H9 (cell line): ENCODE measurements at places on chromosomes 5 and 9. TPM values are rescaled to one million over a fixed set of nuclear protein-coding genes. Genes with fewer than 3 reads are reported as not detected.
A peak's percentile ranks its signal among the peaks of the same experiment; 100 is the strongest.

GRCh38 chr9:110192531-110193261 lies 15.3 kb downstream of the C9orf152 start:
- DNase-seq: no peak

DNA sequence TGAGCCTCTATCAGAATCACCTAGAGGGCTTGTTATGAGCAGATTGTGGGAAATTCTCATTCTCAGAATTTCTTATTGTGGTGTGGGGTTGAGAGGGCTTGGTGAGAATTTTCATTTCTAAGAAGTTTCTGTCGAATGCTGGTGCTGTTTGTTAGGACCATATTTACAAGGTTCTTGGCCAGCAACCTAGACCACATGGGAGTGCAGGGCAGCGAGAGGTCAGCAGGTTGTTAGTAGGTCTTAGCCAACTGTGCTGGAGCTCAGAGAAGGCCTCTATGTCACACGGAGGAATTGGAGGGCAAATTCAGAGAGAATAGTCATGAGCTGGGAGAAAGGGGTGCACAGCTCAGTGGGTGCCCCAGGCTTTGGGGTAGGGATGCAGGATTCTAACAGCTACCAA lies 357.0 kb downstream of the LRRC70 start:
- no peak for DNase-seq

DNA sequence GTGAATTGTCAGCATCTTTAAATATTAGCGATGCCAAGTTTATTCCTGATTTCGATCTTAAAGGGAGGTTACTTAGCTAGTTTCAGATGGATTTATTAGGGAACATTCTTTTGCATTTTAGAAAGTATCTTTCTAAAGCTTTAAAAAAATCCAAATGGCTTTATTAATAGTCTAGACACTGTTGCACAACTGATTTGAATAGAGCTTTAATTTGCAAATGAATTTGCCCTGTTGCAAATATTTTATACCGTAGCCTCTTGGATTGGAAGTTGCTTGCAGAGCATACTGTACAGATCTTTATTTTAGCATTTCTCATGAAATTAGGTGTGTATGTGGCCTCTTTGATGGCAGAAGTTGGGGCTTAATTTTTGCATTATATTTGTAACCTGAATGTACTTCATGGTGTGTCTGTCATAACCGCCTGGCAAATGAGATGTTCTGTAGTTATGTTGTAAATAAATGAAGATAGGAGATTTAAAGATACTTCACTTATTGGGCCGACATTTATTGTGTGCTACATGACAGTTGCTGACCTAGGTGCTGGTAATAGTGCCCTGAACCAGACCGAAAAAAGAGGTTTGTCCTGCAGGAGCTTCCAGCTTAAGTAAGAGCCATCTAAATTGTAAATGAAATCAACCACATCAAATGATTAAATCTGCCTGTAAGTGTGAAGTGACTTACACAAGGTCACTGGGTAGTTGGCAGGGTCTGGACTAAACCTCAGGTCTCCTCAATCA lies 1.8 kb downstream of the TCERG1 start:
- DNase-seq: no peak

DNA sequence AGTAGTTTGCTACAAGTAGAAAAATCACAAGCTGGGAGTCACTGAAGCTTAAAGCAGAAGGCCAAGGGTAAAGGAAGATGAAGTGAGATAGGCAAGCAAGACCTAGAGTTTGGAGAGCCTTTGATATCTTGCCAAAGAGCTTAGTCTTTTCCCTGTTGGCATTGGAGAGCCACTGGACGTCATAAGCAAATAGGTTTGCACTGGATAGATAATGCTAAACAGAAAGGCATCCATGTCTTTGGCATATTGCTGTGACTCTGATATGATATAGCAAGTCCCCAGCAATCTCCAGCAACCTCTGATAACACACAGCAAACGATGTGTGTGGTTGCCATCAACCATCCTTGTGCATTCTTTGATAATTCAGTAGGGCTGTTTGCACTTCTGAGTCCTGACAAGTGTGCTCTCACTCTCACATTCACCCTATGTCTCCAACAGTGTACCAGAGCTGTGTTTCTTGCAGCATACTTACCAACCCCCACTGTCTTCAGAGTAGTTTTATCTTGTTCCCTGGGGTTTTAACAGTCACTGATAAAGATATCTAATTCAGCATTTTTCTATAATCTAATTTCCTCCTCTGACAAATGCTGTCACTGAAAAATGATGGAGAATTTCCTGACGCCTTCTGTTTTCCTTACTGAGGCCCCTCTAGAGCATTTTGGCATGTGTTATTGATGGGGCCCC lies 16.9 kb upstream of the FREM1 start:
- no peak for DNase-seq

DNA sequence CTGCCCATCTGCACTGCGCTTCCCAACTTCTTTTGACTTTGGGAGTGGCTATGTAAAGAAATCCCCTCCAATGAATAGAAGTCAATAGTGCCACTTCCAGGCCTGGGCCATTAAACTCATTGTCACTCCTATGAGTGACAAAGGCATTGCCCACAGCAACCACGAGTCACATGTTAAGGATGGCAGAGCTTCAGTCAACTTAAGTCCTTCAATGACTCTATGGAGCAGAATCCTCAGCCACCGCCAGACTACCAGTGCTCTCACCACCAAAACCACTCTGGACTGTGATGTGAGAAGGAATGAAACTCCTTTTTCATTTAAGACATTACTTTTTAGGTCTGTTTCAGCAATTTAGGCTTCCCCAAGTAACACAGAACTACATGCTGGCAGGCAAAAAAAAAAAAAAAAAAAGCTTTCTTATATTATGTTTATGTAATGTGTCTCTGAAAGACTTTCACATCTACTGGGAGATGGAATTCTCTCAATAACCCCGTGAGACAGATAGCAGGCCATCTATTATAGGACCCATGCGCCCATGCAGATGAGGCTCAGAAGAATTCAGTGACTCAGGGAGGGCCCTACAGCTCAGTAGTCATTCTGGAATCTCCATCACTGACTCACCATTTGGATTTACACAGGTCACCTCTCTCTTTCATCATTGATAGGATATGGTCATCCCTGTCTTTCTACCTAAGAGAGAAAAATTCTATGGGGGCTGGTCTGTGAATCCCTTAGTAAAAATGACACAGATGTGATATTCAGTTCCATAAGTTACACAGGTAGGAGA lies 180.5 kb downstream of the CEMIP2 start:
- DNase-seq: no peak

GRCh38 chr5:5150667-5151066 lies 10.5 kb downstream of the ADAMTS16 start:
- DNase-seq: no peak

DNA sequence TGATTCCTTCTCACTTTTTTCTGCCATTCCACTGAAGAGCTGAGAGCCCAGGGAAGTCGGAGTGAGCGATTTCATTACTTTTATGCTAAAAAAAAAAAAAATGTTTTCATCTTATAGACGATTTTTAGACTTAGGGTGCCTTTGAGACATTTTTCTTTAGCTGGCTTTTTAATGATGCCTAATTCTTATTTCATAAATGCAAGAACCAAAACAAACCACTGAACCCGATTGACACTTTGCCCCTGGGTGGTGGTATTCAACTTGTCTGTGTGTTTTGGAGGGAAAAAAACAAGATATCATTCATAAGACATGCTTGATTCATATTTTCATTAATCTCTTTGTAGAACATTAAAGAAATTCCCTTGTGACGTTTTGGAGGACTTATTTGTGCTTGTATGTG lies 2.4 kb downstream of the TLE4 start:
- no peak for DNase-seq

DNA sequence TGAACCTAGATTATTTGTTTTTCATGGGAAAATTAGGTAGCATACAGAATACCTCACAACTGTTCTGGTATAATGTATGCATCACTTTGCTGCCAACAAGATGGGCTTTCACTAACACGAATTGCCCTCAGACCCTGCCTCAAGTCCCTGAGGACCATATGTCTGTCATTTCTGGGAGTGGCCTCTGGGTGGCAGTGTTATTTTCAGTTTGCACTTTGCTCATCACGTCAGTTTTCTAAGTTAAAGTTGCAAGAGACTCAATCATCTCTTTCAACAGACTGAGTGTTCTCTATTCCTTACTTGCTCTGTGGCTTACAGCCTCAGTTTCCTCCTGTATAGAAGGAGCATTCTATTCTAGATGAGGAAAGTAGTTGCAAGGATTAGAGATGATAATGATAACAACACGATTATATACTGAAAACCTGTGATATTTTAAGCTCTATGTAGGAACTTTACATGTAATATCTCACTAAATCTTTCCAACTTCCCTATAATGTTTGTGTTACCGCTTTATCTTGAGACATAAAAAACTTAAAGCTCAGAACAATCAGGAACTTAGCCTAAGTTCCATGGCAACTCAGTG lies 55.7 kb downstream of the TSSK1B start:
- DNase-seq: peak; percentile 71

GRCh38 chr9:118809160-118809625 lies 560.0 kb downstream of the BRINP1 start:
- peak; percentile 79 for DNase-seq

- DNase-seq: no peak
Measured at GRCh38 chr9:38393128-38393796, 760 bp downstream of the ALDH1B1 start.

The KCTD16 gene
- 0.09 and 0.11 TPM in 2 replicates for total RNA-seq

The PCYOX1L gene
- total RNA-seq: 15.3 and 16.5 TPM in 2 replicates
